ENCODE measurements at places on chromosomes 11 and 22. TPM values are rescaled to one million over a fixed set of nuclear protein-coding genes. Genes with fewer than 3 reads are reported as not detected.

VSTM5 gene
- total RNA-seq = 2.4 TPM

DNA sequence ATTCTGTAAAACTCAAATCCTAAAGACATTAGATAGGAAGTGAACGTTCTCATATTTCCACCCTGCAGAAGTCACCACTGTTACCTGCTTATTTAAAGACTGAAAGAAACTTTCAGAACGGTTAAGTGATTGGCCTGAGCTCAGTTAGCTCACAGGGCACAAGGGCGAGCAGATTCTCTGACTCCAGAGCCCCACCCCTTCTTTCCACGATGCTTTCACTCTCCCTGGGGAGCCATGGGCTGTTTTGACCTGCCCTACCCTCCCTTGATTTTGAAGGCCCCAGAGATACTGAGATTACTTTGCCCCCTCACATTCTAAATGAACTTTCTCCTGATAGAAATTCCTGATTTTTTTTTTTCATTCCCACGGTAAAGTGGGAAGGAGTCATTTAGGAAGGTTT lies 33.9 kb downstream of the ARHGAP1 start:
- DNase-seq = no peak

GRCh38 chr11:6856871-6857270 lies 6.0 kb upstream of the OR10A2 start:
- DNase-seq = no peak

GRCh38 chr11:27385245-27385644 lies 22.2 kb upstream of the CCDC34 start:
- DNase-seq = no peak

GRCh38 chr22:29308791-29309262 lies 2.4 kb downstream of the GAS2L1 start:
- no peak for DNase-seq

DNA sequence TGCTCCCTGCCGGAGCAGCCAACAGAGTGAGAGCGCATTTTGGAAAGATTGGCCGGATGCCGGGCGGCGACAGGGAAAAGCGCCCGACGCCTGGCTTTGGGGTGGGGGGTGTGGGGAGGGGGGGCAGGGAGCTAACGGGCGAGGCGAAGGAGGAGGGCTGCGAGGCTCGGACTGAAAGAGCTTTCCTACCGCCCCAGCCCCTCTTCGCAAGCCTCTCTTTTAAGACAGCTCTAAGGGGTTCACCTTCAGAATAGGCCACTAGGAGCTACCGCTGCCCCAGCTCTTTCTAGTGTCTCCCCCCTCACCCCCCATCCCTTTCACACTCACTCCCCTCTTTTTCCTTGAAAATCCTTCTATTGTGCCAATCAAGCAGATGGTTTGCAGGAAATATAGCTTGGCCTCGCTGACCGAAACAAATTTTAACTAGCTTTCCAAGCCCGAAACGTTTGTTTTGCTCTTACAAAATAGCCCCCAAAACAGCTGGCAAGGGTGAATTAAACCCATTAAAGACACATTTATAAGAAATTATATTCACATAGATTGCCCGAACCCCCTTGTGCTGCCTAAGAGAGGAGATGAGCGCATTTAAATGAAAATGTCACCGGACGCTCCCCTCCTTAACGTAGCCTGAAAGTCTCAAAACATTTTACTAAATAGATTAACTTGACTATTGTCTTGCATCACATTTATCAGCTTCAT lies 3.7 kb upstream of the DBX1 start:
- DNase-seq = no peak

DNA sequence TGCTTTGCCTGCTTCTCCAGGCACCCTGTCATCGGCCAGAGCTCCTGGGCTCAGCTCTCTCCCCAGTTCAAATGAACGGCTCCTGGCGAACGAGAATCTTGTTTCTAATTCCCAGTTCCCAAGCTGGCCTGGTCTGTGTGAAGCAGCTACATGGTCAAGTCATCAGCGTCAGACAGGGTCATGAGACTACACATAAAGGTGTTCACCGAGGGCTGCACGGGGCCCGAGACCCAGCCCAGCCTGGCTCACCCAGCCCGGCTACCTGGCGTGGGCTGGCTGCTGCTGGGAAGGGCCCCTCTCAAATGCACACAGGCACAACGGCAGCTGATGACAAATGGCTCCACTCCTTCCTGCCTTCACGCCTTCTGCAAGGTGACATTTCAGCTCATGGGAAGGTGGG lies 14.6 kb upstream of the CELSR1 start:
- no peak for DNase-seq

- no peak for DNase-seq
Measured at GRCh38 chr11:47388697-47389576, 10.6 kb upstream of the SPI1 start.

DNA sequence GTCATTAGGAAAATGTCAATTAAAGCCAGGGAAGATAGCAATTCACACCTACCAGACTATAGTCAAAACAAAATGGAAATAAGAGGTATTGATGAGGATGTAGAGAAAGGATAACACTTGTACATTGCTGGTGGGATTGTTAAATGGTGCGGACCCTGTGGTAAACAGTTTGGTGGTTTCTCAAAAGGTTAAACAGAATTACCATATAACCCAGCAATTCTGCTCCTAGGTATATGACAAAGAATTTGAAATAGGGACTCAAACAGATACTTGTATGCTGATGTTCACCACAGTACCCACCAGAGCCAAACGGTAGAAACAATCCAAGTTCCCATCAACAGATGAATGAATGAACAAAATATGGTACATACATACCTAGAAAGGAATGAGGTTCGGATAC lies 33.0 kb upstream of the TOP3B start:
- DNase-seq = no peak

Data from mucosa of descending colon (tissue), 3 donors.